Fibroblast of villous mesenchyme (primary cell): ENCODE measurements at places on chromosomes 1 and 21.

GRCh38 chr1:57423656-57424211 is at the start of gene DAB1:
Gene DAB1 (minus strand): TSS chr1:57424060. CDS start chr1:57291030, 133,030 bp downstream.
- DNase-seq = no peak

DNA sequence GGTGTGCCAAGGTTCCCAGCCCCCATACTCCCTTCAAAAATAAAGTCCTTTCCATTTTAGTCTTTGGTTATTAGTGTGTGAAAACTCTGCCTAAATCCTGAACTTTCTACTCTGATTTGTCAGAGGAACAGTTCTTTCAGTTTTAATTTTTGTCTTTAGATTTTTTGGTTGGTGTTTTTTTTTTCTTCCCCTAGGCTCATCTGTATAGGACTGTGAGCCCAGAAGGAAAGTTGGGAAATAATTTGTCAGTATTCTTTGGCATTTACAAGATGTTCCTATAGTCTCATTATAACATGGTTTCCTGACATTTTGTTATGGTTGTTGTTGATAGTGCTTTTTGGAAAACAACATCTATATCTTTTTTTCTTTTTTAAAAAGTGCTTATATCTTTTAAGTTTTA is 38.0 kb downstream of the LAMC1 start:
- DNase-seq = no peak

DNA sequence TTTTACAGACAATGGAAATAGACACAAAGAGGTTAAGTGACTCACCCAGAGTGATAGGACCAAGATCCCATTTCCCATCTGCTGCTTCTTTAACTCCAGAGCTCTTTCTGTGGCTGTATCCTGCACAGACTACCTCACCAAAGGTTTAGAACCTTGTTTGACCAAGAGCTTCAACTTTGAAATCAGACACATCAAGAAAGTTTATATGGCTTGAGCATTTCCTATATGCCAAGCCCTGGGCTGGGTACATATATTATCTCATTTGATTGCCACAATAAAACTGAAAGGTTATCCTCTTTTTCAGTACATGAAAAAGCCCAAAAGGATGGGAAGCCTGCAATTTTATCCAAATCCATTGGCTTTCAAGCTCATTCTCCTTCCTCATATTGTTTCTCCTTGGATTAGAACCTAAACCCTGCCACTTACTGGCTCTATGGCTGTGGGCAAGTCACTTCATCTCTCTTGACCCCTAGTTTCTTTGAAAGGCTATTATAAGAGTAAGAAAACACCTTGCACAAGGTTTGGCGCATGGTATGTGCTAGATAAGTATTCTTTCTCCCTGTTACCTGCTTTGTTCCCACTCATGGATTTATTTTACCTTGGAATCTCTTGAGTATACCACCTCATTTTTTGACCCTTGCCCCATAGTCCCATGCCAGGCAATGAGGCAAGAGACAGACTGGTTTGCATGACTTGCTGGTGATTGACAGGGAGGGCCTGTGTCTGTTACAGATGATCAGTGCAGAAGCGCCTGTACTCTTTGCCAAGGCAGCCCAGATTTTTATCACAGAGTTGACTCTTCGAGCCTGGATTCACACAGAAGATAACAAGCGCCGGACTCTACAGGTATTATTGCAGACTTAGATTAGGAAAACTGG is 34.5 kb upstream of the KCNQ4 start:
- DNase-seq = no peak

GRCh38 chr1:37755951-37756560 is 8.9 kb downstream of the EPHA10 start:
- DNase-seq = no peak

DNA sequence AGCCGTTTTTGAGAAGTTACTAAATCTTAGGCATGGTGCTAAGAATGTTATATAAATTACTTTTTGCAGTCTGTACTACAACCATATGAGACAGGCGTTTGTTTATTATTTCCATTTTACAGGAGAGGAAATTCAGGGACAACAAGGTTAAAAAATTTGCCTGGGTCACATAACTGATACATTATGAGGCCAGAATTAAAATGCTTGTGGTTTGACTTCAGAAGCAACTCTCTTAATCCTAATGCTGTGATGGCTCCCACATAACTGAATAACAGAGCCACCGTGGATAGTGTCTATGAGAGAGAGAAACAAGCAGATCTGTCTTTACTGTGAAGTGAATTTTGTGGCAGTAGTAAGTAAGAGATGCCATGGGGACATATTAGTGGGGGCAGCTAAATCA is 184.9 kb downstream of the NCAM2 start:
- DNase-seq = peak; percentile 40

DNA sequence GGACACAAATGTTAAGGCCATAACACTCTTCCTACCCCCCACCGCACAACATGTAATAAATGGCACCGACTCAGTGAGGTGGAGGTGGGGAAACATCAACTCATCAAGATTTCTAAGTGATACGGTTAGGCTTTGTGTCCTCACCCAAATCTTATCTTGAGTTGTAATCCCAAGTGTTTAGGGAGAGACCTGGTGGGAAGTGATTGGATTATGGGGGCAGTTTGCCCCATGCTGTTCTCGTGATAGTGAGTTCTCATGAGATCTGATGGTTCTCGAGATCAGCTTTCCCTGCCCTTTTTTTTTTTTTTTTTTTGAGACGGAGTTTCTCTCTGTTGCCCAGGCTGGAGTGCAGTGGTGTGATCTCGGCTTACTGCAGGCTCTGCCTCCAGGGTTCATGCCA is 51.0 kb upstream of the ACTL8 start:
- DNase-seq = no peak

GRCh38 chr1:175319112-175319911 is 126.7 kb upstream of the KIAA0040 start:
- DNase-seq = peak; percentile 74

GRCh38 chr1:180901076-180901990 is 11.4 kb upstream of the KIAA1614 start:
- no peak for DNase-seq

- no peak for DNase-seq
Observed at GRCh38 chr1:49408346-49408745, 615.4 kb downstream of the AGBL4 start.
